ENCODE measurements at places on chromosomes 2 and 18. TPM values are rescaled to one million over a fixed set of nuclear protein-coding genes. Genes with fewer than 3 reads are reported as not detected.

CXCR1 gene
- total RNA-seq = not detected

UGT1A5 gene
- not detected for total RNA-seq

TTLL4 gene
- total RNA-seq = 12.7 TPM

WDSUB1 gene
- 8.6 TPM for total RNA-seq
